ENCODE measurements at places on chromosomes 1 and 21.

- DNase-seq, result no peak
Measured at GRCh38 chr1:33296082-33296458, 24.8 kb downstream of the A3GALT2 start.

DNA sequence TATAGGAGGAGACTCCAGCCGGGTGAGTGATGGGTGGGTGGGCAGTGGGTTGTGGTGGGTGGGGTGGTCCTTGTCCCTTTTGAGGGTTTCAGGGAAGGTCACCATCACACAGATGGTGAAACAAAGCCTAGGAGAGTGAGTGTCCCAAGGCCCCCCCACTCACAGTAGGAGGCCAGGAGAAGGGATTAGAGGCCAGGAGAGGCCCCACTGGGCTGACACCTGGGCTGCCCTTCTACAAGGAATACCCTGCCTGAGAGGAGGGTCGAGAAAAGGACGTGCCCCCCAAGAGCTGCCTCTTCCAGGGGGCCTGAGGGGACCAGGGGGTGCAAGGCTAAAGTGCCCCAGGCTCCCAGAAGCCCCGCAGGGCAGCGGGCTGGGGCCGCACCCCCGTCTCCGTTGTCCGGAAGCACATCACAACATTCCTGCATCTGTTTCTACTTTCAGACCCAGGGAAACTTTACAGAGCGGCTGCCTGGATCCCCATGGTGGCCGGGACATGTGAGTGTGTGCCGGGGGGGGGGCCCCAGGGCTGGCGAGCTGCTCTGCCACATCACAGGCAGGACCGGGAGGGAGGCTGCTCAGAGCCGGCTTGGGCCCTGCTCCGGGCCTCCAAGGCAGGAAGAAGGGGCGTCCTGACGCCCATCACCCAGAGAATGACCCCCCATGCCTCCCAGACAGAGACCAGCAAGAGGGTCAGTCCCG, 68.2 kb downstream of the ARHGEF16 start:
- DNase-seq, result no peak

DNA sequence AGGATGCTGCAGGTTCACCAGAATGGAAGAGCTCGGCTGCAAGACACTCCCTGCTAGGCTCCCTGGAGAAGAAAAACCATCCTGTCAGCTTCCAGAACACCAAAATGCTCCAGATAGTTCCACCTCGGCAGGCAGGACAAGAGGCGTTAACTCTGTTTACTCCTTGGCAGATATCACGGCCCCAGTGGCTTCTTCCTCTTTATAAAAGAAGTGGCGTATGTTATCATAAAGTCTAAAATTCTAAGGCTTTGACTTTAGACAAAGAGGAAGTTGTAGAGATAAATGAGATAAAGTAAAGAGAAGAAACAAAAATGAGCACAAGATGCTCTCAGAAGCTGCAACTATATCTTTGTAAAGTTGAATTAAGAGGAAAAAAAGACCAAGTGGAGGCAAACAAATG, 24.3 kb upstream of the MTF1 start:
- no peak for DNase-seq

DNA sequence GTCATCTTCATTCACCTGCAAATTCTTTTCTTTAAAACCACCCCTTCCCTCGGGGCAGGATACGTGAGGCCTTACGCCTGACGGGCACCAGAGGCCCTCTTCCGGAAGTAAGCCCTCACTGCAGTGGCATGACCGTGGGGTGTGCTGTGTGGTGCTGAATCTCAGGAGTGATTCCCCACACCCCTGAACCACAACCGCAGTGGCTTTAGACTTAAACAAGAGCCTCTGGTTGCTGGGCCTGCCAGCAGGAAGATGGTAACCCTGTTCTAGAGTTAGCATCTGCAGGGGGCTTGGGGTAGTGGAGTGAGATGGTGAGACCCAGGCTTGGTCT, 12.1 kb downstream of the BSND start:
- DNase-seq, result no peak

GRCh38 chr1:228283043-228283371, 75.2 kb downstream of the OBSCN start:
- no peak for DNase-seq

Measured in stimulated activated CD4-positive, alpha-beta T cell treated with anti-CD3 and anti-CD28 coated beads, Interleukin-4, amount 100 ng/mL, for 48 hours (primary cell).